ENCODE measurements at places on chromosomes 6 and 20. TPM values are rescaled to one million over a fixed set of nuclear protein-coding genes. Genes with fewer than 3 reads are reported as not detected.

The PROCR gene
- 4.9 TPM for total RNA-seq

The PARD6B gene
- total RNA-seq: 20.4 TPM

The ATF6B gene
- total RNA-seq: 13.0 TPM

The NQO2 gene
- total RNA-seq: 6.1 TPM

The SLPI gene
- total RNA-seq: 0.41 TPM

The GRM4 gene
- 3.7 TPM for total RNA-seq

The SRF gene
- total RNA-seq: 9.8 TPM

The COL12A1 gene
- total RNA-seq: 22.8 TPM

The NNAT gene
- total RNA-seq: 367 TPM

The PNPLA1 gene
- not detected for total RNA-seq

The TAP2 gene
- total RNA-seq: 2.4 TPM

- DNase-seq: no peak
Measured at GRCh38 chr20:59025511-59025910, 6.3 kb downstream of the TUBB1 start.

GRCh38 chr6:85172705-85173104, 277.2 kb upstream of the NT5E start:
- DNase-seq: no peak

DNA sequence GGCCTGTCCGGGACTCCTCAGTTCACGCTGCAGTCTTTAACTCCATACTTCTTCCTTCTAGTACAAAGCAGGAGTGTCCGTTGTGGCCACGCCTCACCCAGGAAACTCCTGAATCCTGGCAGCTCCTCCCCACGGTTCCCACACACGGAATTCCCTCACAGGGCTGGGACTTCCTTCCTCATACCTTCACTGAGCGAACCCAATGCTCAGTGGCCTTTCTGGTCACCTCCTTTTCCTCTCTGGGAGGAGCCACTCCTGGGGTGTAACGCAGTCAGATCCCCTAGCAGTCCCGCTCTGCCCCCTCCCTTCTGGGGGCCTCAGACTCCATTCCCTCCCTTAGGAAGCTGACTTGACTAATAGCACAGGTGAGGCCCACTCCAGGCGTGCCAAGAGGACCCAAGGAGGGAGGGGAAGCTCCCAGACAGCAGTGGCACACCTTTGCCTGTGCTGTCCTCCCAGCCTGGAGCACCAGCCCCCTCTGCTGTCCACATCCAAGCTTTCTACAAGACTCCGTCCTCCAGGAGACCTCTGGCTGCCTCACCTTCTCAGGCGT, at the start of gene SLC52A3:
TSS of gene SLC52A3 (minus strand) at position 75 of the 553 bp plus-strand sequence. CDS start 2,726 bp downstream, outside the sequence.
- DNase-seq: no peak

GRCh38 chr6:164345327-164345726, 930.8 kb downstream of the QKI start:
- no peak for DNase-seq

DNA sequence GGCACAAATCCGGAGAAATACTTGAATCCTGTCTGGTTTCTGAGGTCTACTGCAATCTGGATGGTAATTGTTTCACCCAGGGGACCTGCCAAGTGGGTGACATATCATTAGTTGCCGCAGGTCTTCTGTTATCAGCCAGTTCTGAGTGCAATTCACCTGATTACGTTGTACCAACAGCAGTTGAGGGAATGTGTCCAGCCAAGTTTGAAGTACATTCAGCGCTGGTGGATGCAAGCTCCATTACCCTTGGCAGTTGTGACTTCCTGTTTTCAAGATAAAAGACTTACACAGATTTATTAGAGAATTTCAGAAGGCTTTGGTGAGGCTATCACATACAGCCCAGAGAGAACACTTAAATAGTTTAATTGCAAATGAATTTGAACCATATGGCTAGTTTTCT, 42.8 kb downstream of the FNDC1 start:
- DNase-seq: no peak

DNA sequence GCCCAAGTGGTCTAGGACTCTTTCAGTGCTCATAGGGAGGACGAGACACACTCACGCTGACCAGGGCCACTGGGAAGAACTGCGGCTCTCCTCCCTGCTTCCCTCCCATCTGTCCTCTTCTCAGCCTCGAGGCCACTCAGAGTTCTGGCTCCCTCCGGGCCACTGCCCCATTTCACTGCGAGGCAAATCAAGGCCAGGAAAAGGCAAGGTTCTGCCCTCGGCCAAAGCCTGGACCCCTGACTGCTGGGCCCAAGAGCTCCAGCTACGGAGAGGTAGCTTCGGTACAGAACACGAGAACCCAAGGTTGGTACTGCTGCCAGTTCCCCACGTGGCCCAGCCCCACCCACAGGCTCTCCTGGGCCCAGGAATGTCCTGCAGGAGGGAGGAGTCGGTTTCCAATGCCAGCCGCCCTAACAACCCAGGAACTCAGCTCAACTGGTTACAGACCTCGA, 14.7 kb downstream of the PI16 start:
- no peak for DNase-seq

DNA sequence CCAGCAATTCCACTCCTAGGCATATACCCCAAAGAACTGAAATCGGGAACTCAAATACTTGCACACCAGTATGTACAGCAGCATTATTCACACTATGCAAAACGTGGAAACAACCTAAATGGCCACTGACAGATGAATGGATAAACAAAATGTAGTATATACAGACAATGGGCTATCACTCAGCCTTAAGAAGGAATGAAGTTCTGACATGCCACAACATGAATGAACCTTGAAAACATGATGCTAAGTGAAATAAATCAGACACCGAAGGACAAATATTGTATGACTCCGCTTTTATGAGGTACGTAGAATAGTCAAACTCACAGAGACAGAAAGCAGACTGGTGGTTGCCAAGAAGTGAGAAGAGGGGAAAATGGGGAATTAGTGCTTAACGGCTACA, 59.1 kb upstream of the CCN6 start:
- DNase-seq: no peak

DNA sequence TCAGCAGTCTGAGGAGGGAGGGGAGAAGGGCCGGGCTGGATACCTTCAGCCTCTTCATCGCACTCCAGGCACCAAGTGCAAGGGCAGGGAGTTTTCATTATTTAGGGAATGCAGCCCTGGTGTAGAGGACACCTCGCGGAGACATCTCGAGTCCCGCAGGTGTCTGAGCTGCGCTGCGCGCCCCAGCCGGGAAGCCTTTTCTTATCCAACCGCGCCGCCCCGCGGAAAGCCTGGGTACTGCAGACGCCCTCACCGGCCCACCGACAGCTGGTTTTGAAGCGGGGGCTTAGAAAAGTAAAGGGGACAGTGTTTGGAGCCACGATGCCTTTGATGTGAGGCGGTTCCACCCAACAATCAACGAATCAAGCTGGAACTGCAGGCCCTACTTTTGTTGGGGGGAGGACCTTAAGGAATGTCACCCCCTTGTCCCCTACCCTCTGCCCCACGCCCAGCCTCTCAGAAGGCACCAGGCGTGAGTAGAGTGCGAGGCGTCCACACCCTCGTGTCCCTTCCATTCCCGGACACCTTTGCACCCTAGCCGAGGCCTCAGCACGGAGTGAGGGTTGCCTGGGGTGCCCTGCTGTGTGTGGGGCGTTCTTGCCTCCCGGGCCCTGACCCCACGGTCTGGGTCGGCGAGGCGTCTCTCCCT, 8.6 kb downstream of the NKX2-2 start:
- peak; percentile 74 for DNase-seq

DNA sequence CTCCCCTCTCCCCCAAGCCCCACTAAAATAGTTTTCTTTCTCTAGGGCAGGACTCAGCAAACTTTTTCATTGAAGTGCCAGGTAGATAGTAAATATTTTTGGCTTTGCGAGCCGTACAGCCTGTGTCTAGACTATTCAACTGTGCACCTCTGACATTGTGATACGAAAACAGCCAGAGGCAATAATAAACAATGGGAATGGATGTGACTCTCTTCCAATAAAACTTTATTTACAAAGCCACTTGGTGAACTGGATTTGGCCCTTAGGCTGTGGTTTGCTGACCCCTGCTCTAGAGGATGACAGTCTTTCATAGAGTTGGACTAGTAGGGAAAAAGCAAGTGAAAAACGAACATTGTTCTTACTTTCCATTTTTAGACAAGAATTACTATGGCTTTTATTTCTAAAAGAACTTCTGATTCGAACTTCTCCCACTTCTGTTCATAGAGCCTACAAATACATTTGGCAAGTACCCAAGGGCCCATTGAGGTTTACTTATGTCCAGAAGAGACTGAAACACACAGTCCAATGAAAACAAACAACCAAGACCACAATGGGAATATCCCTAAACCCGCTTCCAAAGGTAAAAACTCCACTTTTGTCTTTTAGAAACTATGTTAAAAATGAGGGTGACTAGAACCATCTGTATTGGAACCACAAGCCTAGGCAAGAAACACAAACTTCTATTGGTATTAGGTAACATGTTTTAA, 46.4 kb upstream of the CDKAL1 start:
- no peak for DNase-seq

GRCh38 chr6:51743999-51744398, 343.4 kb downstream of the PKHD1 start:
- DNase-seq: no peak

GRCh38 chr6:14241255-14242070, 123.9 kb downstream of the CD83 start:
- no peak for DNase-seq

DNA sequence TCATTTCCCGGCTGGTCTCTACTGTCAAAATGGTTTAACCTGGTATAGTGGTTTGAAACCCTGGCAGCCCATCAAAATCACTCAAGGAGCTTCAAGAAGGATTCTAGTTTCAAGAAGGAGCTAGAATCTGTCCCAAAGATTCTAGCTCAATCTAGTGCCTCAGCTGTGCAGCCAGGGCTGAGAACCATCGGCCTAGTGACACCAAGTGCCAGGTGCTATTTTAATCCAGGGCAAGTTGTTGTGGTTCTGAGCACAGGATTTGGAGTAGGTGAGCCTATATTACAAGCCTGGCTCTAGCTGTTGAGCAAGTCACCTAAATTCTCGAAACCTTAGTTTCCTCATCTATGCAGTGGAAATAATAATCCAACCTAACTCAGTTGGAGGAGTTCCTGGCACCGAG, 3.7 kb downstream of the MOCS1 start:
- no peak for DNase-seq

DNA sequence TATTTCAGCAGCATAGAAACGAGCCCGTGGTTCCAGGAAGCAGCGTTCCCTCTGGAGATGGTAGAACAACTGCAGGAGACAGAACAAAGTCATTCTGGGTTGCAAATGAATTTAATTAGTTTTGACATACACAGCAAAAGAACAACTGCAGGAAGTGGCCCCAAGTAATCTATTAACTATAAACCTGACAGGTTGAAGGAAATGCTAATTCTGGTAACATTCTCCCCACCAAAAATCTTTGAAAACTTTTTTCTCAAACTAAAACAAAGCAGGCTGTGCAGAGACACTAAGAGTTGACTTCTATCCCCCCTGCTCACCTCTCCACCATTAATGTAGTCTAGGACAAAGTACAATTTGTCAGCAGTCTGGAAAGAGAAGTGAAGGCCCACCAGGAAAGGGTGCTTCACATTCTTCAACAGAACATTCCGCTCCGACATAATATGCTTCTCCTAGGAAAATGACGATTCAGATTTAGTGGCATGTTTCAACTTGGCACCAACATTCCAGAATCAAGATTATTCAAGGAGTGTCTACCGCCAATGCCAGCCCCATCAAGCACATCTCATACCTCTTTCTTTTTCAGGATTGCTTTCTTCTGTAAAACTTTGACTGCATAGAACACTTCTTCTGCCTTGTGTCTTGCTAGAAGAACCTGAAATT, 120.4 kb upstream of the SLC2A12 start:
- DNase-seq: no peak

- DNase-seq: no peak
Measured at GRCh38 chr6:168735268-168735949, 294.4 kb downstream of the SMOC2 start.

Measured in frontal cortex (tissue), 4 donors.